Memory B cell (primary cell): ENCODE measurements at places on chromosomes 2 and 18.

DNA sequence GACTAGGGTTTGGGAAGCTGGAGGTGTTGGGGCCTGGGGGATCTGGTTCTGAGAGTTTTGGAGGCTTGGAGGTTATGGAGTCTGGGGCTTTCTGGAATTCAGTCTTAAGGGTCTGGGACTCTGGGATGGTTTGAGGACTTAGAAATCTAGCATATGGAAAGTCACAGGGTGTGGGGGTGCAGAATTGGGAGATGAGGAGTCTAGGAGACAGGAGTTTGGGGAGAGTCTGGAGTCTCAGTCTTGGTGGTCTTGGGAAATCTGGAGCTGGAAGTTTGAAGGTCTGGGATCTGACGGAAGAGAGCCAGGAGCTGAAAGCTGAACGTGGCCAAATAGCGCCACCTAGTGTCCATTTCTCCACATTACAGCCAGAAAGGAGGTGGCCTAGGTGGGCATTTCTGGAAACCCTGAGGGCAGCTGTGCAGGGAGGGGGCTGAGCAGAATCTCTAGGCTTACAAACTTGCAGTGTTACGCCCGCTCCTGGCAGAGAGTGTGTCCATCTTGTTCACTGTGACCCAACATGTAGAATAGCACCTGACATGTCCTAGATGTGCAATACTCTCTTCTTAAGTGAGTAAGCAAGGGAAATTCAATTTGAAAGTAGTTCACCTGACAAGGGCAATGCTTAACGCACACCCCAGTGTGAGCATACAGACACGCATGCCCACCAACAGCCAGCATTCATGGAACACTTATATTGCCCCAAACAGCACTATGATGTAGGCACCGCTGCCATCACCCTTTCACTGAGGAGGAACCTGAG is 204.8 kb downstream of the TFCP2L1 start:
- H3K27ac ChIP-seq: no peak overlapping the region
- no peak overlapping the region for H3K4me3 ChIP-seq
- peaks cover 25% of the 10 kb centered on the region for H3K27me3 ChIP-seq
- peak; percentile 38 for DNase-seq

- no peak for DNase-seq
- H3K4me1 ChIP-seq: no peaks in the 10 kb centered on the region
- no peaks in the 10 kb centered on the region for H3K27me3 ChIP-seq
- no peak overlapping the region for H3K27ac ChIP-seq
Observed at GRCh38 chr18:415617-416612, 84.6 kb downstream of the COLEC12 start.

- no peak for DNase-seq
- H3K27ac ChIP-seq: no peak overlapping the region
- no peaks in the 10 kb centered on the region for H3K36me3 ChIP-seq
- no peaks in the 10 kb centered on the region for H3K4me1 ChIP-seq
- no peak overlapping the region for H3K4me3 ChIP-seq
- no peaks in the 10 kb centered on the region for H3K27me3 ChIP-seq
Observed at GRCh38 chr18:7749008-7749405, 181.9 kb downstream of the PTPRM start.

GRCh38 chr2:173658946-173659371 is 304.3 kb downstream of the CDCA7 start:
- no peaks in the 10 kb centered on the region for H3K4me1 ChIP-seq
- H3K36me3 ChIP-seq: no peaks in the 10 kb centered on the region
- no peak for DNase-seq
- H3K27ac ChIP-seq: no peak overlapping the region
- no peak overlapping the region for H3K4me3 ChIP-seq

DNA sequence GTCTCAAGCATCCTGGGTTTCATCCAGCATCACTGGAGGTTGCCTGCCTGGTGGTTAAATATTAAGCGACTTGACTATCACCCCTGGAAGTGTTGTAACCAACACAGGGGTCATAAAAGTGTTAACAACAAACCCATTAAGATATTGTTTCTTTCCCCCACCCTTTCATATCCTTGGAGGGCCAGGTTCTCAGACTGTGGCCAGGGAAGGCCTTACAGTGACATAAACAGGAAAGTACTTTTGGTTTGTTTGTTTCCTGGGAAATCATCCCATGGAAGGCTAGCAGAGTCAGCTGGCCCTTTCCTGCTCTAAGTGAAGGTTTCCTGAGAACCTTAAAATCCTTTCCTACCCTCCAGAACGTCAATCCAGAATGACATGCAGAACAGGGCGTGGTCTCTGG is 160.9 kb downstream of the CLIP4 start:
- peaks cover 15% of the 10 kb centered on the region for H3K27me3 ChIP-seq
- H3K4me1 ChIP-seq: no peaks in the 10 kb centered on the region
- no peaks in the 10 kb centered on the region for H3K36me3 ChIP-seq
- no peak overlapping the region for H3K27ac ChIP-seq
- DNase-seq: no peak

- no peaks in the 10 kb centered on the region for H3K27me3 ChIP-seq
- no peaks in the 10 kb centered on the region for H3K4me1 ChIP-seq
- no peak overlapping the region for H3K27ac ChIP-seq
- no peak overlapping the region for H3K4me3 ChIP-seq
- no peak for DNase-seq
Observed at GRCh38 chr2:158539176-158540005, 82.6 kb downstream of the PKP4 start.

DNA sequence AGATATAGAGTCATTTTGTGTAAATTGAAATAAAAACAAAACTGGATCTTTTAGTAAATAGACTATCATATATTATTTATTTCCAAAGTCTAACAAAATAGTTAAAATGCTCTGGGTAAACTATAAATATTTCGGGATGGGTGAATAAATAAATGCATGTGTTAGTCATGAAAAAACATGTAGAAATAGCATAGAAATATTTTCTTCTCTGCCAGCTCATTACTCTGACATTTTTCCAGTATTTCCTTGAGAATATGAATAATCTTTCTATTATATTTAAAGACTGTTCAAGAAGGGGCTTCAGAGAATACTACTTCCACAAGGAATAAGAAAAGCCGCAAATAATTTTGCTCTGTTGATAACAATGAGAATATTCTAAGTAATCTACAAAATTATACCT is 880.4 kb downstream of the TRIB2 start:
- H3K27ac ChIP-seq: no peak overlapping the region
- no peaks in the 10 kb centered on the region for H3K4me1 ChIP-seq
- H3K27me3 ChIP-seq: no peaks in the 10 kb centered on the region
- DNase-seq: no peak

DNA sequence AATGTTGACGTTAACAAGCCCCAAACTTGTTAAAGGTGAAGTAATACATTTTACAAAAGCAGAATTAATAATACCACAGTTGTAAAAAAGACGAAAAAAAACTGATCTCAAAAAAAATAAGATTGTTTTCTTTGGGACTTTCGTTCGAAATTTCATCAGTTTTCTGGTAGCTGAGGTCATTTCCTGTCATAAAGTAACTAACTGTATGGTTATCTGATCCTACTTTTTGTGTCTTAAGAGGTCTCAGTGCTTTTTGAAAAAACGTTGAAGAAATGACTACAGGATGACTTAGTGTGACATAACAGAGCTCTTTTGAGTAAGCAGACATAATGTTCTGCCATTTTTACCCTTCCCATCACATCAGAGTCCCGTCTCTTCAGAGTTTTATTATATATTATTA is 79.3 kb downstream of the BIRC6 start:
- no peaks in the 10 kb centered on the region for H3K27me3 ChIP-seq
- H3K36me3 ChIP-seq: peaks cover 31% of the 10 kb centered on the region
- no peak overlapping the region for H3K27ac ChIP-seq
- H3K4me1 ChIP-seq: peaks cover 3% of the 10 kb centered on the region

- no peak overlapping the region for H3K27ac ChIP-seq
- no peak overlapping the region for H3K4me3 ChIP-seq
- H3K36me3 ChIP-seq: no peaks in the 10 kb centered on the region
- H3K4me1 ChIP-seq: no peaks in the 10 kb centered on the region
- no peak for DNase-seq
- H3K27me3 ChIP-seq: no peaks in the 10 kb centered on the region
Observed at GRCh38 chr2:149765003-149765402, 177.4 kb upstream of the MMADHC start.

DNA sequence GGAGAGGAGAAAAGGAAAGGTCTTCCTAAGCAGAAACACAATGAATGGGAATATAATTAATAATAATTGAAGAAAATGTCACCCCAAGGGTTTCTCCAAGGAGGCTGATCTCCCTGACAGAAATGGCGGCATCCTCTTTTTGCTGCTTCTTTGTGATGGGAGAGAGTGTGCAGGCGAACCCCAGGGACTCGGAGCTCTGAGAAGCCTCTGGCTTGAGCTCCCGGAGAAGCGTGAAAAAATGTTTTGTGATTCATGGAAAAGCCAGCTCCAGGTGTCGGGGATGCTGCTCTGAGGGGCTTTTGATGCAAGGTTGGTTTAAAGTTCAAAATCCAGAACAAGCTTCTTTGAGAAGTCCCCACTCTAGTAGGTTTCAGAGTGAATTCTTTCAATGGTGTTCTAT is 91.0 kb downstream of the VWA3B start:
- no peaks in the 10 kb centered on the region for H3K36me3 ChIP-seq
- H3K27ac ChIP-seq: no peak overlapping the region
- DNase-seq: no peak
- peaks cover 14% of the 10 kb centered on the region for H3K4me1 ChIP-seq

DNA sequence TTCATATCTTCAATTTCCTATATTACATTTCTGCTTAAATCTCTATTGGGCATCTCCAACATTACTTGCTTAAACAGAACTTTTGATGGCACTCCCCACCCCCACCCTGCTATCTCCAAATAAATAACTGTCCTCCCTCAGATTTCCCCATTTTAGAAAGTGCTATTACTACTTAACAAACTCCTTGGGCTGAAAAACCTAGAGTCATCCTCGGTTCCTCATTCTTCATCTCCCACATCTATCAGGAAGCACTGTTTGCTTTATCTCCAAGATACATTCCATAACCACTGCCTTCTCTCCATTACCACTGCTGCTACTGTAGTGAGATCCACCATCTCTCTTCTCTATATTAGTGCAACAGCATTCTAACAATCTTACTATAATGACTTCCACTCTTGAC is 150.4 kb upstream of the CYRIA start:
- no peaks in the 10 kb centered on the region for H3K4me1 ChIP-seq
- H3K27me3 ChIP-seq: no peaks in the 10 kb centered on the region
- H3K36me3 ChIP-seq: peaks cover 1% of the 10 kb centered on the region
- H3K27ac ChIP-seq: no peak overlapping the region

DNA sequence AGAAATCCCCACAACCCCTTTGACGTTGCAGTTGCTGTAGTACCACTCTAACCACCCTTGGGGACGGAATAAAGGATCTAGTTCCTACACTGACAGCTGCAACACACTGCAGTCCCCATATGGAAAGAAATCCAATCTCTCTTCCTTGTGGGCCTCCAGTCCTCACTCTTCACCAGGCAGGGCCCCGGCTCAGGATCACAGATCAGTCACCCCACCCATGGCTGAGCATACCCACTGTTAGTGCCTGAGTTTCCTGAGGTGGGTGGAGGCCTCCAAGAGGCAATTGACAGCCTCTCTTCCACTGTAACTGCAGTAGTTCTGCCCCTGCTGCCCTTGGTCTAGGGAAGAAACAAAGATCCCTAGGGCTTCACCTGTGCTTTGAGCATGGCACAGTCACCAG is 670.0 kb upstream of the CDH2 start:
- H3K4me3 ChIP-seq: no peak overlapping the region
- no peaks in the 10 kb centered on the region for H3K36me3 ChIP-seq
- H3K27me3 ChIP-seq: no peaks in the 10 kb centered on the region
- no peaks in the 10 kb centered on the region for H3K4me1 ChIP-seq
- no peak overlapping the region for H3K27ac ChIP-seq

GRCh38 chr18:62566199-62566598 is 43.4 kb downstream of the ZCCHC2 start:
- no peak overlapping the region for H3K4me3 ChIP-seq
- no peak for DNase-seq
- no peak overlapping the region for H3K27ac ChIP-seq
- H3K36me3 ChIP-seq: peaks cover 46% of the 10 kb centered on the region
- no peaks in the 10 kb centered on the region for H3K4me1 ChIP-seq

DNA sequence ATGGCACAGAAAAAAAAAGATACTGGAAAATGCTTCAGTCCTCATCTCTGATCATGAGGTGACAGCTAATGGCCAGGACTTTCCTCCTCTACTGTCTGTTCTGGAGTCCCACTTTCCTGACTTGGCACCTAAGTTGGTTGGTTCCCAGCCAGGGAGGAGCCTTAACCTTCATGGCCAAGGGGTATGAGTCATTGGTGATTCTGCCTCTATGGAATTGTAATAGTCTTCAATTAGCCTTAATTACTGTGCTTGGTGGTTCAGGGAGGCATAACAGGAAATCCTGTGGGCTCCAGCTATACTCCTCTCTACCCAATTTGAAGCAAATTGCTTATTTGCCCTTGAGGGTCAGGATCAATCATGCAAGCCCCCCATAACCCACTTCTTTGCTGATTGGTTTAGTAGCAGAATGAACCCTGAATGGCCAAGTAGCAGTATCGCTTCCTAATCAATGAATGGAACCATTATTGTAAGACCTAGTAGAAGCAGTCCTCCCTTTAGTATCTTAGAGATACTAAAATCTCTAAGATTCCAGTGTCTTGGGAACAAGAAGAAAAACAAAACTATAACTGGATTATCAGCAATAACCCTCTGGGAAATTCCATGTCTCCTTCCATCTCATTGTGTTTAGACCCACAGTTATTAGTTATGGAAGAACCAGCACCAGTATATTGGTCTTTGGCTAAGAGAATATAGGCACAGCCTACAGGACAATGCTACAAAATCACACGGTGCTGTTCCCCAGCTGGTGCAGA is 109.0 kb downstream of the COL6A3 start:
- no peaks in the 10 kb centered on the region for H3K36me3 ChIP-seq
- peaks cover 9% of the 10 kb centered on the region for H3K27me3 ChIP-seq
- no peak for DNase-seq
- no peak overlapping the region for H3K27ac ChIP-seq

DNA sequence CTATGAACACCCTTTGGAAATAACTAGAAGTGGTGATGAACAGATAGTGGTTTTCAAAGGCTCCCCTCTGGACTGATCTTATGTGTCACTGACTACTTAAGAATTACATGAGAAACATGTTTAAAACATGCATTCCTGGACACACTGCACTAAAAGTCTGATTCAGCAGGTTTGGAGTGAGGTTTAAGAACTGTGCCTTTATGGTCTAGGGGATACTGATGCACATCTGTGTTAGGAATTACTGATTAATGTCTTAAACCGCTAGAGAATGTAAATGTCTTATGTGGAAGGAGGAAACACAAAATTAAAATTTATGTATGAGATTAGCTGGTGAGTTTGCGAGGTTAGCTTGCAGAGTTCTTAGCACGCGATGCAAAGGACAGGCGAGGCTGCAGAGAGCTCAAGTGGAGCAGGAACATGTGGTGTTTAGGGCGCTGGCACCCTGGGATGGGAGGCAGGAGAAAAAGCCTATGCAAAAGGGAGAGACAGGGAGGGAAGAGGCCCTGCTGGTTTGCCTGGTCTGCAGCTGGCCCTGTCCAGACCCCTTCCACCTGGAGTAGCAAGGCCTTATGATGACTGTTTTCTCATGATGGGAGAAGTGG is 11.7 kb downstream of the SH3YL1 start:
- no peak for DNase-seq
- no peaks in the 10 kb centered on the region for H3K27me3 ChIP-seq
- peaks cover 7% of the 10 kb centered on the region for H3K36me3 ChIP-seq
- no peak overlapping the region for H3K27ac ChIP-seq
